ENCODE measurements at places on chromosomes 7 and 10.

GRCh38 chr7:138076196-138076595 lies at the start of gene AKR1D1:
TSS of gene AKR1D1 (plus strand) at chr7:138076459. CDS start at chr7:138076519, 60 bp downstream.
- no peak for DNase-seq

GRCh38 chr10:95814011-95814727 lies 58.2 kb downstream of the ENTPD1 start:
- no peak for DNase-seq

DNA sequence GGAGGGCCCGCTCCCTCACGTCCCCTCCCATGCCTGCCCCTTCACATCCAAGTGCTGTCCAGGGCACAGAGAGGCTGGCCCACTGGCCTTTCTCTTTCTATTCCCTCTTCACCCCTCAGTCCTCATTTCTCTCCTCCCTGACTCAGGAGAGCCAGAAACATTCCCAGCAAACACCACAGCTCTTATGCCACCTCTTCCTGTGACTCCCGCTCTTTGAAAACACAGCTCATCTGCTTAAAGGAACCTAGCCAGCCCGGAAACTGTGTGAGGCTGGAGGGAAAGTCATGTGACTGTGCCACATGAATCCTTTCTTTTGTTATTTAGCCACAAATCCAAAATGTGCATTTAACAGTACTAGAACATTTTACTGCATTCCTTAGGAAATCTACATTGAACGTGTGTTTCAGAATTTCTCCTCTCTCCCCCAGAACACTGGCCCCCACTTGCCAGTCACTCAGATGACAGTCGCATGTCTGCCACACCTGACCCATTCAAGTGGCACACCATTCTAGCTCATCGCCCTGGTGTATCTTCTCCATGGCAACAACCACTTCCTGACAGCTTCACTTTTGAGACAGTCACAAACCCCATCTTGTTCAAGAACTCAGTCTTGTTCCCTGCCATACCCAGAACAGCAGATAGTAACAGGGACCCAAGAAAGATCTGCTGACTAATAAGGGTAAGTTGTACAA lies 42.8 kb downstream of the GRB10 start:
- DNase-seq = no peak

DNA sequence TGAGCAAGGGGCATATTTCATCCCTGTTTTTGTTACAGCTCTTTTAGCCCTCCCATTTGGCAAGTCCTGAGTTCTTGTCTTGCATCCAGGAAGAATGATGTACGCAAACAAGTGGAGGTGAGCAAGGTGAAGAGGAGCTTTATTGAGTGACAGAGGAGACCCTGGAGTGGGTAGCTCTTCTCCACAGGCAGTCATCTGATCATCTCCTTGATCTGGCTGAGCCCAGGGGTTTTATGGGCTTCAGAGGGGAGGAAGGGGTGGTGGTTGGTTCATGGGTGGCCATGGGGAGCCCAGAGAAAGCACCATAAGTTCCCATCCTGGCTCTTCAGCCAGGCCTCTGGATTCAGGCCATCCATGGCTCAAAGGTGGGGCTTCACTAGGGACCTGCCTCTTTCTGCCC lies 21.9 kb downstream of the STEAP1 start:
- DNase-seq = no peak

- no peak for DNase-seq
Observed at GRCh38 chr10:30963992-30964930, 67.4 kb downstream of the ZNF438 start.

- no peak for DNase-seq
Observed at GRCh38 chr7:45514944-45515343, 59.2 kb upstream of the ADCY1 start.

DNA sequence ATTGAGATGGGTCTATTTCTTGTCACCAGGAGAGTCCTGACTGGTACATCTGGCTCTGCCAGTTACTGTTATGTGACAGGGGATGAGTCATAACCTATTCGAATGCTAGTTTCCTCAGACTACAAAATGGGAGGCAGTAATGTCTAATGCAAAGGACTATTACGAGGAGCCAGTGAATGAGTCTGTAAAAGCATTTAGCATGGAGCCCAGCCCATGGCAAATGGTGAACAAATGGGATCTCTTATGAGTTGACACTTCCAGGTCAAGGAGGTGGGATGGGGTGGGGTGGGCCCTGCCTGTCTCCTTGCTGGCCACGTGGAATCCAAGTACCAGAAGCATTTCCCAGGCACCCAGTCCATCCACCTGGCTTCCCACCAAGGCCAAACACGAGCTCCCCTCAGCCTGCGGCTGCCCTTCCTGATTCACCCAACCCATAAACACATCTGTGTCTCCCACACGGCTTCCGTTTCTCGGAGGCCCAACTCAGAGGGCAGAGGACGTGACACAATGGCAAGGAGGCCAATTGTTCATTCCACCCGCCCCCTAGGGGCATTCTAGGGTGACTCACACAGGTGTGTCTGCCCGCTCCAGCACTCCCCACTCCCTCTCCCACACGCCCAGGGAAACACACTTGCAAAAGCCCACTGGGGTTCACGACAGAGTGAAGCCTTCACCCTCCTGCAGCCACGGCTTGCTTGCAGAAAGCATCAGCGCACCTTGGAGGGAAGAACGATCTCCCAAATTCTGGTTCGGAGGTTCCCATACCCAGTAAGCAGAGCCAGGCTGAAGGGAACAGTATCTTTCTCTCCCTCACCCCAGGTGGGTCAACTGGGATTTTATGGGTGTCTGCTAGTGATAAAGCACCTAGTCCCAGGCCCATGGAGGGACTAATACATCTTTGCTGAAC lies 109.8 kb downstream of the SH3PXD2A start:
- DNase-seq = no peak

DNA sequence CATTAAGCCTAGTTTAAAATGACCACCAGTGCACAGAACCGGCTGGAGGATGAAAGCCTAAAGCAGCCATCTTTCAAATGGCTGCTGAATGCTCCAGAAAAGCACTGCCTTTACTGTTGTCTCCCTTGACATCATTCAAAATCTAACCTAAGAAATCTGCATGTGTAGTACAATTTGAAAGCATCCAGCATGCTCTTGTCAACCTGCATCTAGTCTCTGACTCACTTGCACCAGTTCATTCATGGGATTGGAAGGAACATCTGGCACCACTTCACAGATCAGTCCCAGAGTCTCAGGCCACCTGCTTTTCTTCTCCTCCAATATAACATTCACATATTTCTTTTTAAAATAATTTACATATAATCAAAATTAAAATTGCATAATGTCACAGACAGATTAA lies 76.2 kb downstream of the RNF133 start:
- no peak for DNase-seq

DNA sequence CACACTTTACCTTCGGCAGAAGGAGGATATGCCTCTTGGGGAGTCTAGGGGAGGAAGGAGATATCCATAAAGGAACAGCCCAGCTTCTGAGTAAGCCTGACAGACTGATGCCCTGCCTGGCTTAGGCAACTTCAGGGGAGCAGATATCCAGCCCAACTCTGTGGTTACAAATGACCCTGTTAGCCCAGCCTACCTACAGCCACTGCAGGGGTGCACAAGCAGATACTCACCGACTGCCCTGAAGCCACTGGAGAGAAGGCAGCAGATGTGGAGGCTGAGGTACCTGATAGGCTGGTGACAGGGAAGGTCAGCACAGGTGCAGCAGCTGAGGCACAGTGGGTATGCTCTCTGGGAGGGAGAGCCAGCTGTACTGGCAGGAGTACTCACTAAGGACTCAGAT lies 770.2 kb downstream of the GRID1 start:
- no peak for DNase-seq

DNA sequence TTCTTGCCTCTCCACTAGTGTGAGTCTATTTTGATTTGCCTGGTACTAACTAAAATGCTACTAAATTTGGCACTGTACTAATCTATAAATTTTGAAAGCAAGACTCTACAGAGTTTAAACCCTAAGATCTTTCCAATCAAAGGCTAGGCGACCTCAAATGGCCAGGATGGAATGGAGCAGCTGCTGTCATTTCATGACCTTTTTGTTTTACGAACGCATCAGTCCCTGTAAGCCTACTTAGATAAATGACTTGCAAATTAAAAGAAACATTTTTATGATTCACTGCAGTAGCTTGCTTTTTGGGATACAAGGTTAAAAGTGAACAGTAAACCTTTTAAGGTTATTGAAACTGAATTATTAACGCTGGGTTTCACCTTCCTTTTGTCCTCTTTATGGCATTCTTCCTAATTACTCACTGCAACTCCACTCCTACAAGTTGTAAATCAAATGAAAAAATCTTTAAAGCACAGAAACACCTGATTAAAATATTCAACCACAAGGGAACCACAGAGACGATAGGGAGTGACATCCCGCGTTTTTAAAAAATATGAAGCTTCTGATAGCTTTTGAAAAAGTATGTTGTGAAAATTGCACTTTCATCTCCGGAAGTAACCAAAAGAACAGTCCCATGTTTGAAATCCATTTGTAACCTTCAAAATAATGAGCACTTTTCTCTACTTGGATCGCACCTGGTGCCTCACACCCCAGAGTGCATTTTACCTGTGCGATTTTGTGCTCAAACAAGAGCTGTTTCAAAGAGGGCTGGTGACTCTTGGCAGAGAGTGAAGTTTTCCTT lies 595.1 kb downstream of the PARD3 start:
- no peak for DNase-seq

DNA sequence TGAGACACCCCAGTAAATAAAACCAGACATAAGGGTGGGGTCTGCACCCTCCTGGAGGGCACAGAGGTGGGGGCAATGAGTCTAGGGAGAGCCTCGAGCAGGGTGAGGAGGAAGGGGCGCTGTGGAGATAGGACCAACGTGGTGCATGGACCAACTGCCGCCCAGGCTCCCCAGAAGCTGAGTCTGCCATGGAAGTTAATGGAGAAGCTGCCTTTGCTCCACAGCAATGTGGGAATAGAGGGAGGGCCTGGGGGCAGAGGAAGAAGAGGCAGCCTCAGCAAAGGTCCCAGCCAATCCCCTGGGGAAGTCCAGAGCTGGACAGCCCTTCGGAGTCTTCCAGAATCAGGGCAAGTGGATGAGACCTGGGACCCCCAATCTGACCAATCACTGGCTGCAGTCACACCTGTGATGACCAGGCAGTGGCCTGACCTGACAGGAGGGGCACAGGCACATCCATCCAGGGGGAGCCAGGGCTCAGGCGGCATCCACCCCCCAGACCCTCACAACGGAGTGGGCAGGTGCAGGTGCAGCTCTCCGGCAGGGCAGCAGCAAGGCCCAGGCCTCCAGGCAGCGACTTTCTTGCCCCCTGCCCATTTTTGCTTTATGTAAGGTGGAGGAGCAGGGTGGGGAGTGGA lies 242.2 kb upstream of the PPP2R2D start:
- DNase-seq = no peak

- no peak for DNase-seq
Observed at GRCh38 chr10:19812976-19813375, 3.3 kb upstream of the PLXDC2 start.

DNA sequence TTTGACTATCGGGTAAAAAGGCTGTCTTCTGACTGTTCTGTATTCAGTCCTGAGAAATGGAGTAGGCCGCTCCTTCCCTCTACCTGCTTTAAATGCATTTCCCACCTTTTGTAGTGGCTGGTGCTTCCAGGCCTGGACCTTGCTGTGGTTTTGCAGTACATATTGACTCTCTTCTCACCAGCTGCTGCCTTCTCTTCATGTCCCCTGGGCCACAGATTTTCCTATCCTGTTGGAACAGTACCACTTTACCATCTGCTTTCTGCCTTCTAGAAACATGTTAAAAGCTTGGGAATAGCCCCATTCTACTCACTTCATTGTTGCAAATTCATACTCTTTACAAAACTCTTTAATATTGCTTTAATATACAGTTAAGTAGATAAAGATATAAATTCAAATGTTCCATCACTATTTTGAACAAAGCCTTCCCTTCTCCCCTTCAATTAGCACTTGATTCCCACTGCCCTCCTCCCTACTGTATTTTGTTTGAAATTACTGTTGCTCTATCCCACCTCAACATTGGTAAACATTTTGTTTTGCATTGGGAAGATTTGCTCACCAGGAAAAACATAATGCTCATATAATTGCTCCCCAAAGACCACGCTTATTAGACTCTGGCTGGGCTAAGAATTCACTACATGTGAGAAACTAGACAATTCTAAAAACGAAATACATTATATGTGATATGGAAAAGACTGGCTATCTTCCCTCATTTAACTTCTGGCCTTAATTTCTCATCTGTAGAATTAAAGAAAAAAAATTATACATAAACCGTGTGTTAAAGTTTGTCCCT lies 17.3 kb upstream of the SEMA3C start:
- DNase-seq = no peak

DNA sequence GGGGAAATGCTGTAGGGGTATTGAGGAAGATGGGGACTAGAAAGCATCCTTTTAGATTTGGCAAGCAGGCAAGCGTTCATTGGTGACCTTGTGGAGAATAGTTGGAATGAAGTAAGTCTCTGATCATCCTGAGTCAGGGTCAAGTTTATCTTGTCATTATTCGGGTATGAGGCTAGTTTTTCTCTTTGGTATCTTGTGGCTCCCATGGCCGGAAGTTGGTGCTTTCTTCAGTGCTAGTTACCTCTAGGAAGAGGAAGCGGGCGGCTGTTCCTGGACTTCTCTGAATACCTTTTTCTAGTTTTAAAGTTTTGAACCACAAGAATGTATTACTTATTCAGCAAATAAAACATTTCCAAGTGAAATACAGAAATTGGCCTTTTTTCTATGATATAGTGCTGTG lies 9.2 kb downstream of the CREM start:
- no peak for DNase-seq

DNA sequence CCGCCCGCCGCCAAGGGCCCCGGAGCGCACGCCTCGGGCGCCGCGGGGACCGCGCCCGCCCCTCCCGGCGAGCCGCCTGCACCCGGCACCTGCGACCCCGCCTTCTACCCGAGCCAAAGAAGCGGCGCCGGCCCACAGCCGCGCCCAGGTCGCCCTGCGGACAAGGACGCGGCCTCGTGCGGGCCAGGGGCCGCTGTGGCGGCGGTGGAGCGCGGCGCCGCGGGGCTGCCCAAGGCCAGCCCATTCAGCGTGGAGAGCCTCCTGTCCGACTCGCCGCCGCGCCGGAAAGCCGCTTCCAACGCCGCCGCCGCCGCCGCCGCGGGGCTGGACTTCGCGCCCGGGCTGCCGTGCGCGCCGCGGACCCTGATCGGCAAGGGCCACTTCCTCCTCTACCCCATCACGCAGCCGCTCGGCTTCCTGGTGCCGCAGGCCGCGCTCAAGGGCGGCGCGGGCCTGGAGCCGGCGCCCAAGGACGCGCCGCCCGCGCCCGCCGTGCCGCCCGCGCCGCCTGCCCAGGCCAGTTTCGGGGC lies 3.5 kb downstream of the UNCX start:
- DNase-seq = no peak

DNA sequence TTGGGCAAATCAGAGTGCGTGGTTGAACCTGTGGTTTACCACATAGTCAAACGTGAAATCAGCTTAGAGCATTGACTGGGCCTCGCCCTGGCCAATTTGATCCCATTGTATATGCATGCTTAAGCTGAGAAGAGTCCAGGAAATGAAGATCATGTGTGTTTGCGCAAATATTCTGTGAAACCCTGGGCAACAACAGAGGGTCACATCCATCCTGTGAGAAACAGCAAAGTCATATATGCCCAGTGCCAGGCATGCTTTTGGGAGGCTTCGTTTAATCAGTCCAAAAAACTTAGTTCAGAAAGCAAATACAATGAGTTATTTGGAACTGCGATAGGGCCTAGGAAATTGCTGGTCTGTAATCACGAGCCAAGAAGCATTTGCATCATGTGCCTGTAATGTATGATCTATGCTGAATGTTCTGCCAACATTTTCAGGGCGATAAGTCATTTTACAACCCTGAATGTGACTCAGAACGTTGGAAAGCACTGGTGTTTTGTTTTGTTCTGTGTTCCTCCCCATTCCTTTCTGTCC lies 412.1 kb upstream of the CELF2 start:
- DNase-seq = no peak

GRCh38 chr10:112244197-112244596 lies 39.0 kb upstream of the TECTB start:
- no peak for DNase-seq

GRCh38 chr7:141715018-141715417 lies 6.9 kb downstream of the WEE2 start:
- DNase-seq = no peak
